NCI-H2107 (cell line): ENCODE measurements at places on chromosomes 5 and 9.

DNA sequence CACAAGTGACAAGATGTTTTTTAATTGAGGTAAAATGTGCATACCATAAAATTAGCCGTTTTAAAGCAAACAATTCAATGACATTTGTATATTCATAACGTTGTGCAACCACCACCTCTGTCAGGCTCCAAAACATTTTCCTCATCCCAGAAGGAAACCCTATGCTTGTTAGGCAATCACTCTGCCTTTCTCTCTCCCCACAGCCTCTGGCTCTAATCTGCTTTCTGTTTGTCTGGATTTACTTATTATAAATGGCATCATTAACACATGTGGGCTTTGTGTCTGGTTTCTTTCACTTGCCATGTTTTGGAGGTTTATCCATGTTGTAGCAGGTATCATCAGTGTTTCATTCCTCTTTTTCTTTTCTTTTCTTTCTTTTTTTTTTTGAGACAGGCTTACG lies 1.4 kb upstream of the N4BP3 start:
- DNase-seq, result no peak

DNA sequence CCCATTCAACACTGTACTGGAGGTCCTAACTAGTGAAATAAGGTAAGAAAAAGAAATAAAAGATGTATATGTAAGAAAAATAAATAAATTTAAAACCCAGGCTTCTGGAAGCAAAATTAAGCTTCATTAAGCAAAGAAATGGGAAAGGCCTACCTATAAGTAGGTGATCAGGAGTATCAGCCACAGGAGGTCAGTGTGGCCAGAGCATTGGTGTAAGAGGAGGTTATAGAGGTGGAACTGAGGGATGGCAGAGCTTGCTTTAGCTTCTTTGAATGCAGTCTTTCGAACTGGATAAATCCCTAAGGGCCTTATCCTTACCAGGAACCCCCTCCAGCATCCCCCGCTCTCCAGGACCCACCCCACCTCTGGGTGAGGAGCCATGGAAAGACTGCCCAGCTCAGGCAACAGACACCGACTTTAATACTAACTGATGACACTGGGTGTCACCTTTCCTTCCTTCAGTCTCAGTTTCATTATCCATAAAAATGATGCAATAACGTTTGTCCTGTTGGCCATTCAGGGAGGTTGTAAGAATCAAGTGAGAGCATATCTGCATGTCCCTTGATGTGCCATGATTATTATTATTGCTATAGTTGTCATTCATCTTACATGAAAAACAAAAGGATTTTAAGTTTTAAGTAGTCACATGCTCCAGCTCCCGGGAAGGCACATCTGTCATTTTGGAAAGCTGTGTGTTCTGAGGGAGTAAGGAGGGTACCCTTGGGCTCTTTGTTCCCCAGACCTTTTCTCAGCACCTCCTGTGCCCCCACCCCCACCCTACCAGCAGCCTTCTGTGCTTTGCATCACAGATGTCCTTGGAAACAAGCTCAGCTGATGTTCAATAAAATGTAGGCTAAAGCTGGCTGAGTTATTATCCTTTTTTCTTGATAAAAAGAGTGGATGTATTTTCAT lies 50.8 kb upstream of the CTNNA1 start:
- DNase-seq, result no peak

- no peak for DNase-seq
Observed at GRCh38 chr9:92405818-92406217, 1.4 kb upstream of the OGN start.

DNA sequence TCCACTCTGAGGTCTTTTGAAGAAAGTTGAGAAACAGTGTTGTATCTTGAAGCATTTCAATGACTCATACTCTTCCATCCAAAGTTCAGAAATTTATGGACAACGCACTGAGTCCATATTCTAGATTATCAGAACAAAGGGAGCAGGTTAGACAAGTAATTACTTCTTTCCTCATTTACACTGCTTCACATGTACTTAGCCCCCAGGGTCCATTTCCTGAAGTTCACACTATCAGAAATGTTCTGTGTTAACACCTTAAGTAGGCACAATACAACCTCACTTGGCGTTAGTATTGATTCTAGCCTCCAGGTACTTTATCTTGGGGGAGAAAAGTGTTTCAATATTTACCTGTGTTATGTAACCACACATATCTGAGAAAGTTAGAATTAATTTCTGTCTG lies 487.9 kb upstream of the DMAC1 start:
- DNase-seq, result no peak

GRCh38 chr5:136098176-136098575 lies 34.5 kb upstream of the SMAD5 start:
- no peak for DNase-seq

DNA sequence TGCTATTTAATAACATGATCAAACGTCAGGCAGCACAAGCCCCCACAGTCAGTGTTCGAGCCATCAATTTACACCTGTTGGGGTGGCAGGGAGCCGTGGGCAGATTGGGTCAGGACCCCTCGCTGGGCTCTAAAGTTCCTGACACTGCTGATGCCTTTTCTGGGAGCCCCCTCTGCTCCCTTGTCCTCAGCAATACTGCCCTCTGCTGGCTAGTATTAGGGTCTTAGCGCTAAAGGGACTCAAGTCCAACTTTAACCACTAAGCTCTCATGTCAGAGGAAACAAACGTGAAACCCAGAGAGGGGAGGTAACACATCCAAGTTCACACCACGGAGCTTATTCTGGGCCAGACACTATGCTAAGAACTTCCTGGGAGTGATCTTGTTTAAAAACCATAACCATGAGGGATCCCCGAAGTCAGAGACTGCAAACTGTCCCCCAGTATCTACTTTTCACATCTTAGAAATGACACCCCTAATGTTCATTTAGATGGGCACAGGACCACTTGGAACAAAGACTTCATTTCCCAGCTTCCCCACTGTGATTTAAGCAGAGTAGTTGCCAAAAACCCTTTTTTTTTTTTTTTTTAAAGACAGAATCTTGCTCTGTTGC lies 20.4 kb downstream of the ANKS6 start:
- DNase-seq, result no peak

DNA sequence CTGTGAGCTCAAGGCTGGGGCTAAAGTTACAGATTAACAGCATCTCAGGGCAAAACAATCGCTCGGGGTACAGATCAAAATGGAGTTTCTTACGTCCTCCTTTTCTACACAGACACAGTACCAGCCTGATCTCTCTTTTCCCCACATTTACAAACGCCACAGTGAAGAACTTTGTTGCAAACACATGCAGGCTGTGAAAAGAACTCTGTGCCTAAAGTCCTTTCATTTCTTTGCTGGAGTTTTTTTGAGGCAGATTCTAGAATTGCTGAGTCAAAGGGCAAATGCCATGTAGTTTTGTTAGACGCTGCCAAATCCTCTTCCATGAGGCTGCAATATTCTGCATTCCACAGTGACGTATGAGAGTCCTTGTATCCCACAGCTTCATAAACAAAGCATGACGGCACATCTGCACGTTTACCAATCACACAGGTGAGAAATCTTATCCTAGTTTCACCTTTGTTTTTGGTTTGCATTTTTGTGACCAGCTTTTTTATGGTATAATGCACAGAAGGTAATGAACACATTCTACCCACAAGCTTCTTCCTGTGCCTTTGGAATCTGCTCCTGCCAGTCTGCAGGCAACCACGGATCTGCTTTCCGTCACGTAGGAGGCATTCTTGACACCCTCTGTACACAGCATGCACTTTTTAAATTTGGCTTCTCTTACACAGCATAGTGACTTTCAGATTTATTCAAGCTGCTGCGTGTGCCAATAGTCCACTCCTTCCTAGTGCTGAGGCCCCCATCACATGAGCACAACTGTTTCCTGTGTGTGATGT lies 44.6 kb upstream of the LPCAT1 start:
- DNase-seq, result peak; percentile 53

GRCh38 chr9:125255781-125256391 lies 5.7 kb upstream of the GAPVD1 start:
- DNase-seq, result no peak

DNA sequence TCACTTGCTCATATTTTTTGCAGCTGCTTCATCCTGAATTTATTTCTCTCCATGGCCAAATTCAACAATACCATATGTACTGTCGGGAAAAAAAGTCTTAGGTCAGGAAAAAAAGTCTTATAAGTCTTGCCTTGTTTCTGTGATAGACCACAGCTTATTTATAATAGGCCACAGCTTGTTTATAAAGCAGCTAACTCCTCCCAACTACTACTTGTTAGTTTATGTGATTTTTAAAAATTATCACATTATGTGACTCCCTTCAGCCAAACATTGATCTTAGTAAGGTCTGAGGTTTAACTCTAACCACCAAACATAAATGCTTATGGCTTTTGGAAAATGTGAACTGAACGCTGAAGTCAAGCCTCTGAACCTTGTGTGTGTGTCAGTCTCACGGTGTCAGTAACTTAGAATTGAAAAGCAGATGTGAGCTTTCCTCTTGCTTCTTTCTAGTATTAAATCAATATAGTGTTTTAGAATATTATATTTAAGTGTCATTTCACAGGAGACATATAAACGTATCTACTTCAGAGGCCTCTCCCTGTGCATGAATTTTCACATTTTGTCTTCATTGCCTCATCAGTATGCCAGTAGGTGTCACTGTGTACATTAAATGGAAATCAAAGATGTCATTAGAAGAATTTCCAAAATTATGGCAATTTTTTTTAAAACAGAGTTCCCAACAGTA lies 51.3 kb downstream of the SNX24 start:
- DNase-seq, result no peak

DNA sequence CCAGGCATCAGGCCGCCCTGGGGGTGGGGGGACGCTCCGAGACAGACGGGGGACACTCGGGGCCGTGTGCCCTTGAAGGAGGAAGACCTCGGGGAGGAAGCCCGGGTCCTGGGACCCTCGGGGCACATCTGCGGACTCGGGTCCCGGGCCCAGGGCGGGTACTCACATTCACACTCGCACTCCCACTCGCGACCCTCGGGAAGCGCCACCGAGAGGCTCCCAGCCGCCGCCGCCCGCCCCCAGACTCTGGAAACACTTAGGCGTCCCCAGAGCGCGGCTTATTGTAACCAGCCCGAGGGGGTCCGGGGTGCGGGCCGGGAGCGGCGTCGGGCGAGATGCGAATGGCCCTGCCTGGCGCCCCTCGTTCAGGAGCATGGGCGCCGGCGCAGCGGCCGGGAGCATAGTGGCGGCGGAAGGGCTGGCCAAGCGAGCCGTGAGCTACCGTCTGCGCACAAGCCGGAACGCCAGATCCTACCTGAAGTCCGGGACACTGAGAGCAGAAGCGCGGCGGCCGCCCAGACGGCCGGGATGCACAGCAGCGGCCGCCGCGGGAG lies 559 bp downstream of the ROR2 start:
- DNase-seq, result no peak

- no peak for DNase-seq
Observed at GRCh38 chr5:97909541-97909940, 726.5 kb upstream of the RIOK2 start.

- no peak for DNase-seq
Observed at GRCh38 chr9:703392-703791, 138.1 kb upstream of the DMRT1 start.

GRCh38 chr9:81335879-81336421 lies 353.4 kb downstream of the TLE1 start:
- DNase-seq, result no peak

DNA sequence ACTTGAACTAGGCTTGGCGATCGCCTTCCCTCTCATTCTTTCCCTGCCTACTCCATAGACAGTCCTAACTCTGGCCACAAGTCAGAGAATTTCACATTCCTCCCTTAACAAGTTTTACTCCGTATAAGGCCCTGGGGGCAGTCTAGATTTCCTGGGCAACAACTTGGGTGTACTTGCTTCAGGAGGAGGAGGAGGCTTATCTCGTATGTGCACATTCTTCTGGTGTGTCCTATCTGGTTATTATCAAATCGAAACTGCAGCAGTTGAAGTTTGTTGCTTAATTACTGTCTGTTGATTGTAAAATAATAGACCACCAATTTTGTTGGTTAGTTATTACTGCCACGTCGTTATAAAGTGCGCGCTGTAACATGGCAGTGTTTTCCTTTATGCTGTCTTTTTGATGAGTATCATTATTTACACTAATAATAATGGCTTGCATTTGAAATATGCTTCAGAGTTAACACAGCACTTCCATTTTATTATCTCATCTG lies 42.0 kb downstream of the PIP5K1B start:
- no peak for DNase-seq

DNA sequence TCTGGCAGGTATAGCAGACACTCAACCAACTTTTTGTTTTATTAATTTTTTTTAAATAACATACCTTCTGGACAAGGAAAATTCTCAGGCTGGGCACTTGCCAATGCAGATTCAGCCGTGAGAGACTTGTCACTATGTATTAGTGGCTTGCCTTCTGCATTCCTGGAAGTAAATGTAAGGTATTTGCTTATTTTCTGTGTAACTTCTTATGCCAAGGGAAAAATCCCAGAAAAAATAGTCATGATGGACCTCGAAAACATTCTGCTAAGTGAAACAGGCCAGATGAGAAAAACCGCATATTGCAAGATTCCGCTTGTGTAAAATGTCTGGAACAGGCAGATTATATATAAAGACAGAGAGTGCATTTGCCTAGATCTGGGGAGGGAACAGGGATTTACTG lies 260.3 kb upstream of the DAPK1 start:
- no peak for DNase-seq

- no peak for DNase-seq
Observed at GRCh38 chr9:129023908-129024233, 4.3 kb downstream of the SH3GLB2 start.

- DNase-seq, result no peak
Observed at GRCh38 chr5:17190242-17190778, 27.1 kb upstream of the BASP1 start.

- no peak for DNase-seq
Observed at GRCh38 chr5:133926489-133927299, 41.7 kb downstream of the C5orf15 start.

GRCh38 chr5:6734243-6734700 lies 21.0 kb downstream of the TENT4A start:
- DNase-seq, result no peak

DNA sequence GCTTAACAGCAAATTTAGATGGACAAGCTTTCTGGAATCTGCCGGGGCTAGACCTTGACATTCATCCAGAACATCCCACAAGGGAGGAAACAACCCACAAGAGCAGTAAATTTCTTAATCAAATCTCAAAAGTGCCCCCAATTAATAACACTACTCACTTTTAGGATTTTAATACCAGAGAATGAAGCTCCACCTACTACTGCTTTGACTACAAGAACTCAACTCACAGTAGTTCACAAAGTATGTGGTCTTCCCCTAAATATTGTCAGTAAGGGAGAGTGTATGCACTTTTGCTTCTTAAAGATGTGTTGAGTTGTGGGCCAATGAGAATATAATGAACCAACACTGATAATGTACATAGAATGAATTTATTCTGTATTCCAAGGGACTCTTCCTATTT lies 94.7 kb downstream of the EBF1 start:
- no peak for DNase-seq
